ENCODE measurements at places on chromosomes 4 and X.
A peak's percentile ranks its signal among the peaks of the same experiment; 100 is the strongest.

- no peak for DNase-seq
Observed at GRCh38 chr4:159041054-159042034, 61.5 kb upstream of the RAPGEF2 start.

DNA sequence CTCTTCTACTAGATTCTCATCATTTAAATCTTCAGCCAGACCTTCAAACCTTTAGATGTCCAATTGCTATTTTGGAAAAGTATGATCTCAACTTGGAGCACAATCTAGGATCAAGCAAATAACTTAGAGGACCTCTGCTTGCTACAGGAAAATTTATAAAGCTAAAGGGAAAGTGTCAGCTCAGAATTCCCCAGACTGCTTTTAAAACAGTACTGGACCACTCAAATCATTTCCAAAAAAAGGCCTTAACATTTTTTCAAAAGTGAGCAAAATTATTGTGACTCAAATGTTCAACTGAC lies 169.8 kb downstream of the PARM1 start:
- DNase-seq: no peak

DNA sequence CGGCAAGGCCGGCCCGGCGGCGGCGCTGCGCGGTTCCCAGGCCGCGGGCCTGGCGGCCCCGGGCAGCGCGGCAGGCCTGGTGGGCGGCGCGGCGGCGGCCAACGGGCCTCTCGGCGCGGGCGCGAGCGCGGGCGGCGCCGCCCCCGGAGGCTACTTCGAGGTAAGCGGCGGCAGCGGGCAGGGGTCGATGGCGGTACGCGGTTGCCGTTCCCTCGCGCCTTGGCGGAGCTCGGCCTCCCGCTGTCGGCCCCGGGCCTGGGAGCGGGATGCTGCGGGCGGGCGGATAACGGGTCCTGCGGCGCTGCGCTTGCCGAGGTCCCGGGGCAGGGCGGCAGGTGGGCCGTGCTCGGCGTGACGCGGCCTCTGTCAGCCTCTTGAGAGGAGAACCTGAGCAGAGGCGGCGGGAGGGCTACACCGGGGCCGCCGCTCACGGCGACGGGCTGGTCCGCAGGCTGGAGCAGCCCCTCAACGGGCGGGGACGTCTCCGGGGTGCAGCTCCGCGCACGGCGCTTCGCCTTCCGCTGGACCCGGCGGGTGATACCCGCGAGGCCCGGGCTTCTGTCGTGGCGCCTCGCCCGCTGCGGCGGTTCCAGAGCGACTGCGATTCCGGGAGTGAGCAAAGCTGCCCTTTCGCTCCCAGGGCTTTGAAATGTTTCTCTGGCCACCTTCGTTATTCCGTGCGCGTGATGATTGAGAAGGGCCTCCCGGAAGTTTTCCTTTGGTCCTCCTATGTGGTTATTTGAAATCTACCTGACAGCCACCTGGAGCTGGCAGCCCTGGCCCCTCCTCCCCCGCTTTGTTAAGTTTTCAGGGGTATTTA lies 774 bp downstream of the FAM193A start:
- DNase-seq: peak; percentile 53

DNA sequence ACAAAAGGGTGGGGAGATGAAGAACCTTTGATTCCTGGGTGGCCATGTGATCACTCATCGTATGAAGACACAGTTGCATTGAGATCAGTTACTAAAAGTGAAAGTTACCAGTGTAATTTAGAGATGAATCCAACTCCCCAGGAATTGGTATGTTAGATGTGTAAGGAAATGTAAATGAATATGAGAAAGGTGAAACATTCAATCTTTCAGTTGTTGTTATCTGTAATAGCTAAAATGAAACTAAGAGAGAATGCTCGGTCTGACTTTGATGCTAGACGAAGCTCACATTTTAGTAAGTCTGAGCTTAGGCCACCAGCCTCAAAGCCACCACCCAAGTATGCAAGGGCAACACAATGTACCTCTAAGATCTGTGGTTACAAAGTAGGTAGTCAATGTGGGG lies 194.3 kb upstream of the POF1B start:
- DNase-seq: no peak

DNA sequence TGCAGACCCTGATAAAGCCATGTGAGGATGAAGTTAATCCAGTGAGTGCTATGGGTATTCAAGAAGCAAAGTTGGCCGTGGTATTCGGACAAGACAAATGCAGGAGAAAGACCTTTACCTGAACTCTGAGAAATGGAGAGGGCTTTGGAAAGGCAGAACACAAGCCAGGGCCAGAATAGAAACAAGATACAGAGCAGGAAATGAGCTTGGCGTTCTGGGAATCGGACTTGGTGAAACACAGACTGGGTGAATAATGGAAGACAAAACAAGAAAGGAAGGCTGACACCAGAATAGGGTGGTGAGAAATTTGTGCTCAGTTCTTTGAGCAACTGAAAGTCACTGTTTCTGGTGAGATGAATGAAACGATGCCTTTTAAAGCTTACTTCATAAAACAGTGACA lies 83.3 kb downstream of the VEGFC start:
- DNase-seq: no peak

- DNase-seq: no peak
Observed at GRCh38 chr4:119946359-119946758, 120.3 kb downstream of the MAD2L1 start.

GRCh38 chr4:181030961-181031360 lies 1212.2 kb upstream of the TENM3 start:
- DNase-seq: no peak

DNA sequence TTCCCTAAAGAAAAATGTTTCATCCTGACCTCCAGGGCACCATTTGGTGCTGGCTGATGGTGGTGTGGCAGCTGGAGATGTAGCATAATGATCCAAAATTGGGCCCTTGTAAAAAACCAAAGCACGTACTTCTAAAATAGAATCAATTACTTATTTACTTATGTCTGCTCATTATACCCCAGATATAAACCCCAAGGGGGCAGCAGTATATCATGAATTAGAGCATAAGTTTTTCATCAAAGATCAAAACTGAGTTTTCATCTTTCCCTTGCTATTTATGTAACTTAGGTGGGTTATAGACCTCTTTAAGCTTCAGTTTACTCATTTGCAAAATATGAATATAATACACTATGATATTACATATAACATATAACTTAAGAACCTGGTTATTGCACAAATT lies 241.1 kb downstream of the TACR3 start:
- no peak for DNase-seq

GRCh38 chr4:60759518-60760245 lies 440.4 kb upstream of the ADGRL3 start:
- no peak for DNase-seq

GRCh38 chr4:8410641-8411271 lies 29.8 kb downstream of the ACOX3 start:
- no peak for DNase-seq

DNA sequence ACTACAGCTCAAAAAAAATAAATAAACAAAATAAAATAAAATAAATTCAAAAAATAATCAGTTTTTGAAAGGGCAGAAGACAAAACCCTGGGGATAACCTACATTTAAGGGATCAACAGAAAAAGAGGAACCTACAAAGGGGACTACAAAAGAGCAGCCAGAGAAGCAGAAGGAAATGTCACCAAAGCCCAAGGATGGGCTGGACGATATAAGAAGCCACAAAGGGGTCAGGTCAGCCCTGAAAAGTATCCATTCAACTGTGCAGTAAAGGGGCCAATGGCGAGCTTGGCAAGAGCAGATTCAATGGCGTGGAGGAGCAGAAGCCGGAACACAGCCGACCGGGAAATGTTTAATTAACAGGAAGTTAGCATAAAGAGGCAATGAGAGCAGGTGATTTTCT lies 16.9 kb downstream of the ACOT9 start:
- no peak for DNase-seq

- no peak for DNase-seq
Observed at GRCh38 chr4:133000012-133000411, 149.1 kb upstream of the PCDH10 start.

GRCh38 chrX:38004046-38004445 lies 2.3 kb upstream of the SYTL5 start:
- no peak for DNase-seq

- DNase-seq: no peak
Observed at GRCh38 chr4:101355767-101356702, 8.7 kb upstream of the PPP3CA start.

DNA sequence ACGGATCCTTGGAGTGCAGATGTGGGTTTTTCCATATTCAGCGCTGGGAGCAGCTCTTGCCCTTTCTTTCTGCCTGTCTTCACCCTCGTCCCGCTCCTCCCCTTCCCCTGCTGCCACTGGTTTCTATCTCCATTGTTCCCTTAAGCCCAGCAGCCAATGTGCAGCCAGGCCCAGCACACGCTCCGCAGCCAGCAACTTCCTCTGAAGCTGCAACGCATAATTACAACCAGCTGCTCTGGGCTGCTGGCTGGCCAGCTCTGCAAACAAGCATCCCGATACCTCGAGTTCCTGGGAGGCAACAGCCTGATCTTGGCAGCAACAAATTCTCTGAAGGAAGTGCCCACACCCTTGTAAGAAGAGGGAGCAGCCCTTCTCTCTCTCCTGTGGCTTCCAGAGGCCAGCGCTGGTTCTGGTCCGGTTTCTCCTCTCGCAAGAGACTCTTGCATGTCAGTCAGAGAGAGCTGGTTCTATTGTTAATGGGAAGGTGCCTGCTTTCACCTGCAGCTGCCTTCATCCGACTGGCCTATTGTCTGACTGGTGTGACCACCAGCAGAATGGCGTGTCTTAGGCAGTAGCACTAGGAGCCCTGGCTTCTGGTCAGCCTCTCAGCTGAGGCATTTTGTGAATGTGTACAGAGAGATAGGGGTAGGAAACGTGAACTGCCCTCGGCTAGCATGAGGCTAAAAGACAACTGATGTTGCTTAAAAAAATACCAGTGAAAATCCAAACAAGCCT lies 83.8 kb upstream of the MAML3 start:
- DNase-seq: no peak

GRCh38 chr4:7962609-7963508 lies 23.2 kb upstream of the AFAP1 start:
- DNase-seq: no peak

- DNase-seq: no peak
Observed at GRCh38 chr4:26343038-26343398, 22.2 kb downstream of the RBPJ start.

DNA sequence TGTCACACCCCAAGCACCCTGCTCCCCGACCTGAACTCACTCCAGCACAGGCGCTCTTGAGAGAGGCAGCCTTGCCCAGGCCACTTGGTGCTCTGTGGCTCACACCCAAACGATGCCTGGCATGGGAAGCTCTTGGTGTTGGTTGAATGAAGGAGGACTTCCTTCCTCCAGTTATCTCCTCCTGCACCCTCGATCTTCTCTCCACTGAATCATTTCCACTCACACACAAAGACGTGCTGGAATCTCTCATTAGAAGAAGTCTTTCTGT lies 90.5 kb upstream of the TRIM2 start:
- DNase-seq: no peak

DNA sequence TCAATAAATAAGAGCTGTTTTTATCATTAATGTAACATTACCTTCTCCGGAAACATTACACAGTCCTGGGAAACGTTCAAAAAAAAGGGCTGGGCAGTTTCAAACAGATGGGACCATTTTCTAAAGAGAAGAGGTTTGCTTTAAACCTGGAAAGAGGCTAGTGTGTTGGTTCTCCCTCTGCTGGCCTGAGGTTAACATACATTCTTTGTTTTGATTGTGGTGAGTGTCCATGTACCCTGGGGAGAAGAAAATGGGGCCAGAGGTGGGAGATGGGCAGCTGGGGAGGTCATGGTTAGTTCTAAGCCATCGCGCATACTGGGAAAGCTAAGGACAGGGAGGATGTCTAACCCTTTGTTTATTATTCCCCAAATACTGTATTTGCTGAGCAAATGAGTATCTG lies 194.7 kb downstream of the CPEB2 start:
- DNase-seq: no peak

DNA sequence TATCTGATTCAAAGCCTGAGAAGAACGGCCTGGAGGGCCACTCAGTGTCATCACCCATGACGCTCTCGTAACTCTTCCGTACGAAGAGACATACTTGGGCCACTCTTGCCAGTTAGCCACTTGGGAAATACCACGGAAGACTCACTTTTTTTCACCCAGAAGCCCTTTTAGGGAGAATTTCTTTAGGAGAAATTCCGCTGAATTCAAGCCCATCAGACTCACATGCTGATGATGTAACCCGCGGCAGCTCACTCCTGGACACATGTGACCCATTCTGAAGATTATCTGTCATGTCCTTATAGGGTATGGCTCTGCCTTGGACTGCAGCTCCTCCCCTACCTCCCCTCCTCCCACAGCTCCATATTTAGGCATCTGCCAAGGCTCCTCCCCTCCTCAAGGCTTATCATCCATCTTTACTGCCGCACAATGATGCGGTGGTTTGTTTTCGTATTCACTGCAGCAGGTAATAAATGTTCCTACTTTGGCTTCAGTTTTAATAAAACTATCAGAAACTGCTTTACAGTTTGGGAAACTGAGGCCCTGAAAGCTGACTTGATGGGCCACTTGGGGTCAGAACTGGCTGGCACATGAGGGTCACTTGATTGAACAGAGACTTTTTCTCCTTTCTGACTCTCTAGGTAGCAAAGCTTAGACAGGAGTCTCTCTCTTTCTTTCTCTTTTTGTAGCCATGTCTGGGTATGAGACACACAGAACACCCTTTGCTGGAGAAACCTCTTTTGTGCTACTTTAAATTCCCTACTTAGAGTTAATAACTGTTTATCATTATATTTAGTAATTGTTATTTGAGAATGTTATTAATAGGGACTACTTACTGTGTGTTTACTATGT lies 42.1 kb downstream of the RHOH start:
- DNase-seq: peak; percentile 58

DNA sequence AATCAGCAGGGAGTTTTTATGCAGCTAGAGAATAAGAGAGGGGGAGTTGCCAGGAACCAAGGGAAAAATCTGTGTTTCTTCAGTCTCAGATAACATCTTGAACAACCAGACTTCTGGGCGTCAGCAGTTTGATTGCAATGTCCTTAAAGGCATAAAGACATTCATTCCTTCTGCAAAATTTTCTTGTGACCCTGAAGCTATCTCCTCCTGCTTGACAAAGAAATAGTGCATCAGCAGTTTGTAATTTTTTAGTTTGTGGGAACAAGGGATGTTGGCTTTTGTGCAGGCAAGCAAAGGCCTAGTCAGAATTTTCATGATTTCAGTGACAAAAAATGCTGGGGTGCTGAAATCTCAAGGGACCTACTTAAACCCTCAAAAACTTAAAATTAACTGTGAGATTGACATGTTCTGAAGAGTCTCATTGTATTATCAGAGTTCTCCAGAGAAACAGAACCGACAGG lies 125.8 kb upstream of the UNC5C start:
- no peak for DNase-seq

DNA sequence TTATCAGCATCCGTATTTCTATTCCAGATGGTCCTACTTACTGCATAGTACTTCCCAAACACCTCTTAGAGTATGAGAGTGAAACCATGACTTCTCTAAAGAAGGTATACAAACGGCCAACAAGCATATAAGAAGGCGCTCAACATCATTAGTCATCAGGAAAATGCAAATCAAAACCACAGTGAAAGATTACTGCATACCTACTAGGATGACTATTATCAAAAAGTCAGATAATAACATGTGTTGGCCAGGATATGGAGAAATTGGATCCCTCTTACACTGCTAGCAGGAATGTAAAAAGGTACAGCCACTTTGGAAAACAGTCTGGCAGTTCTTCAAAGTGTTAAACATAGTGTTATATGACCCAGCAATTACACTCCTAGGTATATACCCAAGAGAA lies 215.3 kb upstream of the CXorf66 start:
- DNase-seq: no peak

All from stimulated activated CD4-positive, alpha-beta T cell treated with anti-CD3 and anti-CD28 coated beads, TNF-alpha, amount 100 ng/mL, for 24 hours (primary cell).